ENCODE measurements at places on chromosomes 12 and 14. TPM values are rescaled to one million over a fixed set of nuclear protein-coding genes. Genes with fewer than 3 reads are reported as not detected.

DNA sequence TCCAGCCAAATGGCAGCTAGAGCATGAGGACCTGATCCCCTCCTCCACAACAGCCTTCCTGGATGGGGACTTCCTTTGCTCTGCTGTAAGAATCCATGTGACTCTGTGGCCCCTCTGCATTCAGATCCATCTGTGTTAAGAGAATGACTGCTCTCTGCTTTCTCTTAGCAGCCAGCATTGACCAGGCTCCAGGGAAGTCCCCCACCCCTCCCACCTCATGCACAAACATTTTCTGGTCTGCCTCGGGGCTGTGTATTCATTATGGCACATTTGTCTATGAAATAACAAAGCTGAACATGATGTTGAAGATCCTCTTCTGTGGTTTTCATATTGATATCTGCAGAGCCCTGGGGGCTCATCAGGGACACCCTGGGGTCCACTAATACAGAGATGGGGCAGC lies 201.7 kb downstream of the NUAK1 start:
- no peak for DNase-seq

DNA sequence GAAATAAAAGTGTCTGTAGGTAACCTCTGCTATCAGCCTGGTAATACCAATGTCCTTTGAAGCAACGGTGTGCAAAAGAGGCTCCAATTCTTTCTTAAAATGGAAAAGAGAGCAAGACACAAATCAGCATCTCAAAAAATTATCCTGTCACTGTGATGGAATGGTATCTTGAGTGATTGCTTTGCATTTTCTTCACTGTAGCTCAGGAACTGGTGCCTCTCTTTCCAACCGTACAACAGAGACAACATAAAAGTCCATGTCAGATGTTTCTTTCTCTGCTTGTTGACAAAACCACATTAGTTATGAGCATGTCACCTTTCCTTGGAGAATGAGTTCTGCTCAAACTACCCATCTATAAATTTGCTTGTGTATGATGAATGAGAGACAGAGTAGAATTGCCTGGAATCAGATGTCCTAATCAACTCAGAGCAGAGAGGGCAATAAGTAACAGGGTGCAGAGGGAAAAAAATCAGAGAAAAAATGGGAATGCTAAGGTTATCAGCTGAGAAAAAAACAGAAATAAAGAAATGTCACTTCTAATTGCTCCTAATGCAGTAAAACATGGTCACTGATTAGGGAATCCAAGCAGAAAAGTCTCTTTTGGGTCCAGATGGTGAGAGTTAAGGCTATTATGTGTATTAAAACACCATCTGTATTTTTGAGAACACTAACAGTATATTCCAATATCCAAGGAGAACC lies 465.0 kb upstream of the ATP2B1 start:
- DNase-seq: no peak

Gene GPRC5D
- total RNA-seq: 10.1 TPM

- no peak for DNase-seq
These were observed 19.8 kb downstream of the KRT80 start for GRCh38 chr12:52171950-52172512.

GRCh38 chr14:55571125-55571889 lies 8.7 kb upstream of the KTN1 start:
- no peak for DNase-seq

DNA sequence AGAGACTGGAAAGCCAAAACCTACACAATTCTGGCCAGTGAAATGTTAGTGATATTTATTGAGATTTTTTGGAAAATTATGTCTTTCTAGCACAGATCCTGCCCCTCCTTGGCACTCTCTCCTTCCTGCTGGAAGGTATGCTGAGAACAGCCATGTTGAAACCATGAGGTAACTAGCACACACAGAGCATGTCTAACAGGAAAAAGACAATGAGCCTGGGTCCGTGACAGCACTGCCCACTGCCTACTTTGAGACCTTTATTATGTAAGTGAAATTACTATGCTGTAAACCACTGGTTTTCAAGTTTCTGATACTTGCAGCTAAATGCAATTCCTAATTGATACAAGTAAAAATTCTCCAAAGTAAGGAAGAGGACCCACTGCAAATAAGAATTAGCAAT lies 81.6 kb upstream of the SINHCAF start:
- DNase-seq: no peak

GRCh38 chr12:45655186-45655585 lies 74.3 kb upstream of the ARID2 start:
- DNase-seq: no peak

GRCh38 chr14:59159169-59159568 lies 29.3 kb upstream of the DAAM1 start:
- no peak for DNase-seq

DNA sequence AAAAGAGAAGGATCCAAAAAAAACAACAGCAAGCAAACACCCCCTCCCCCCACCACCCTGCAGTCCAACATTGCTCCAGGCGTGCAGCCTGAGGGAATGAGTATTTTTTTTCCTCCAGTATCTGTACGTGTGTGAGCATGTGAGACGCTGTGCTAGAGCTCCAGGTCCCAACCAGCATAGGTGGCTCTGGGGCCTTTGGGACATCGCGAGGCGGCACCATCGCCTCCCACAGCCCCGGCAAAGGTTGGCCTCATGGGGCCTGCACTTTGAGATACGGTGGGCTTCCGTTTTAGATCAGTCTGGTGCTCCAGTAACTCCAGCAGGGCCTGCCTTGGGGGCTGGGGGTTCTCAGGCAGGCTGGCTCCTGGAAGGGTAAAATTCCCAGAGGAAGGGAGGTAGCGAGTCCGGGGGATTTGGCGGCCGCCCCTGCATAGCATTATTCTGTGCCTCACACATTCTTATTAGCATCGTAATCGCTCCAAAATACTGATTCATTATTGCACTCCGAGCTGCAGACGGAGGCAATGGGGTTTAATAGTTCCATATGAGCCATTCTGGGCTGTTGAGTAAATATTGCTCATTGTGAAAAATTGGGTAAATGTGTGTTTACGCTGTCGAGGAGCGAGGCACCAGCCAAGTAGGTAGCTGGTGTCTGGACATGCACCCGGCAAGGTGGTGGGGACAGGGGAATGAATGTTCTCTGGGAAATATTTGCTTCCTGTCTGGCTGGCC lies 143.1 kb upstream of the MYL2 start:
- DNase-seq: no peak

Gene IL22
- not detected for total RNA-seq

GRCh38 chr14:91396013-91396660 lies 21.5 kb downstream of the CCDC88C start:
- no peak for DNase-seq

Gene PDE3A
- 14.4 TPM for total RNA-seq

DNA sequence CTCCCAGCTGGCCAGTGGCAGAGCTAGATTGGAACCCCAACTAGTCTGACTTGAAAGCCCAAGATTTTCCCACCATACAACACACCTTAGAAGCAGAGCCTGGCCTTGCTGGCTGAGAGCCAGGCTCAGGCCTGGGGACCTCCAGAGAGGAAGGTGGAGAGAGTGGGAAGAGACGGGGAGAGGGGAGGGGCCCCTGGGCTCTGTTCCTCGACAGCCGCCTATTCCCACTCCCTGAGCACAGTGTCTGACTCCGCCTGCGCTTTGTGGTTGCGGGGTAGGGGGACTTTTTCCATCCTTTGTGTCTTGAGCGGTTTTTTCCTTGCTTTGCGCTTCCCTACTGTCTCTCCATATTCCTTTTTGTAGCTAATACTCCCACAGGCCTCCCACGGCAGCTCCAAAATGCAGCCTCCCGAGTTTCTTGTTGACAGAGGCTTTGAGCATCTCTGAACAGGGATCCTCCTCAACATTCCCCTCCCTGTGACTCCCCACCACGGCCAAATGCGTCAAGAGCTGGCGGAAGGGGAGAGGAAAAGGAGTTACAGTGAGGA lies 4.0 kb upstream of the KCNH3 start:
- DNase-seq: no peak

Gene INSM2
- not detected for total RNA-seq

GRCh38 chr14:104128981-104129380 lies 9.4 kb upstream of the KIF26A start:
- DNase-seq: no peak

DNA sequence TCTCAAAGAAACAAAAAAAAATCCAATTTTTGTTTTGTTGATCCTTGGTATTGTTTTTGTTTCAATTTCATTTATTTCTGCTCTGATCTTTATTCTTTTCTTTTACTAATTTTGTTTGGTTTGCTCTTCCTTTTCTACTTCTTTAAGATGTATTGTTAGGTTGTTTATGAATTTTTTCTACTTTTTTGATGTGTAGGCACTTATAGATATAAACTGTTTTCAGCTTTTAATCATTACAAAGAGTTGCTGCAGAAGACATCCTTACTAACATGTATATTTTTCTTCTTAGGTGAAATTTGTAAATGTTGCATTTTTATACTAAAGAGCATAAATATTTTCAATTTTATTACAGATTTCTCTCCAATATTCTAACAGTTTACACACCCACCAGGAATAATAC lies 69.8 kb downstream of the KNTC1 start:
- DNase-seq: no peak

Gene CHGA
- total RNA-seq: 0.69 TPM

Gene RDH16
- total RNA-seq: 0.69 TPM

GRCh38 chr14:53855127-53855526 lies 101.5 kb downstream of the BMP4 start:
- no peak for DNase-seq

GRCh38 chr12:1493781-1494565 lies 100.4 kb downstream of the FBXL14 start:
- DNase-seq: no peak

Gene APOLD1
- total RNA-seq: 21.2 TPM

- peak; percentile 68 for DNase-seq
These were observed 115.7 kb downstream of the PLXNC1 start for GRCh38 chr12:94263905-94264561.

Gene ANKRD33
- not detected for total RNA-seq

Gene CCDC197
- not detected for total RNA-seq

GRCh38 chr14:102693006-102693755 lies 84.1 kb upstream of the TRAF3 start:
- DNase-seq: no peak

DNA sequence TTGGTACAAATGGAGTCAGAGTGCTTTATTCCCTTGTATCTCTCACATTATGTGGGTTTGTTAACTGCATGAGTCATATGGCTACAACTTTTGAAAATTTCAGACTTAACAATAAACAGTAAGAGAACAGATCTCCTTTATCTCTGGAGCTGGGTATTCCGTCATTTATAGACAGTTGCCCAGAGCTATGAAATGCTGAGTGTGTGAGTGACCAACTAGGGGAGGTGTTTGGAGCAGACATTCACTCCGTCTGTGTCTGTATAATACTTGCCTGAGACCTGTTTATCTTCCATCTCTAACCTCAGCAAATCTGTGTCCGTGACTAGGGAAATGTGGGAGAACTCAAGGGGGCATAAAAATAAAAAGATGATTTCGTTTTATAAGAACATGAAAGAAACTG lies 279.9 kb upstream of the FAR2 start:
- peak; percentile 45 for DNase-seq

GRCh38 chr14:30450631-30451545 lies 108.1 kb upstream of the G2E3 start:
- peak; percentile 69 for DNase-seq

DNA sequence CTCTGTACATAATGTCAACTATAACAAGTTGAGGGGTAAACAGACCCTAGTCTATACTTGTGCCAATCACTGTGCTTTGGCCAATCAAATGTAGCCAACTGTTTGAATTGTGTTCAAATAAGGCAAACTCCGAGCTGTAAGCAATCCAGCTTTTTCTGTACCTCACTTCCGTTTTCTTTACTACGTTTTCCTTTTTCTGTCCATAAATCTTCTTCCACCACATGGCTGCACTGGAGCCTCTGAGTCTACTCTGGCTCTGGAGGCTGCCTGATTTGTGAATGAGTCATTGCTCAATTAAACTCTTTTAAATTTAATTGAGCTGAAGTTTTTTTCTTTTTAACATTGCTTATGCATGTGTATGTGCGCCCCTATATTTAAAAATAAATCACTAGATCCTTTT lies 29.7 kb downstream of the CLEC1A start:
- DNase-seq: no peak

Gene PTPN6
- 12.6 TPM for total RNA-seq

- no peak for DNase-seq
These were observed 273.9 kb downstream of the DIO2 start for GRCh38 chr14:79937433-79937832.

GRCh38 chr12:54502485-54502884 lies 4.9 kb downstream of the NCKAP1L start:
- no peak for DNase-seq

GRCh38 chr14:50103558-50103957 lies 12.8 kb downstream of the VCPKMT start:
- no peak for DNase-seq

DNA sequence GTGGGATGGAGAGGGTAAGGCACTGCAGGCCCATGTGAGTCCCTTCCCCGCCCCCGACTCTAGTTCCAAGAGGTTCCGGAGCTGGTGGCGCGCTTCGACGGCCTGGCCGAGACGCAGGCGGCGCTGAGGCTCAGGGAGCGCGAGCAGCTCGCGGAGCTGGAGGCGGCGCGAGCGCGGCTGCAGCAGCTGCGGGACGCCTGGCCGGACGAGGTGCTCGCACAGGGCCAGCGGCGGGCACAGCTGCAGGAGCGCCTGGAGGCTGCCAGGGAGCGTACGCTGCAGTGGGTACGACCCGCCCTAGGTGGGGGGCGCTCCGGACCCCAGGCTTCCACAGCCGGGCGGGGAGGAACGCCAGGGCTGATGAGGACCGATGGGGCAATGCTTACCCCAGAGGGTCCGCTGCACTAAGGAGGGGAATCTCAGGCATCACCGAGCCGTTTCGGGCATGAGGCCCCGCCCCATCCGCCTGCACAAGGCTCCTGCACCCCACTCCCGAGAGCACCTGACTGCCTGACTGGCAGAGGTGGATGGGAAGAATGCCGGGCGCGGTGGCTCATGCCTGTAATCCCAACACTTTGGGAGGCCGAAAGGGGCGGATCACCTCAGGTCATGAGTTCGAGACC lies 4.9 kb downstream of the CFAP73 start:
- DNase-seq: no peak

Gene STAT6
- total RNA-seq: 82.7 TPM

DNA sequence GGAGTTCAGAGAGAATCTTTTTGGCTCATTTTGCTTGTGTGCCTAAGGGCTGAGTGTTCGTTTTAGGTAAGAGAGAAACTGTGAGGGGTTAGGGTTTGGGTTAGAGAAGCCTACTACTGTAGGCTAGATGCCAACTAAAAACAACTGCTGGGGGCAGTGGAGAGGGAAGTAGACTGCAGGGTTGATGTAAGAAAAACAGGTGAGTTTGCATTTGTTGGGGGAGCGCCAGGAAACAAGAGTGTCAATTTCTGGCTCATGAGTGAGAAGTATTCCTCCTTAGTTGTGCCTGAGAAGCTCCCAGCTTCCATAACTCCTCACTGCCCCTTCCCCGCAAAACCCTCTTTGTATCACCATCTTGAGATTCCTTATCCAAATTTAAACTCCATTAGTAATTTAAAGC lies 92.3 kb downstream of the DERA start:
- DNase-seq: no peak

Gene CPM
- total RNA-seq: 20.5 TPM

GRCh38 chr12:104295954-104296353 lies 7.6 kb upstream of the EID3 start:
- DNase-seq: no peak
